Stimulated activated CD8-positive, alpha-beta memory T cell treated with anti-CD3 and anti-CD28 coated beads, Interleukin-15, amount 100 ng/mL, for 48 hours (primary cell): ENCODE measurements at places on chromosomes 4 and X.

- DNase-seq: no peak
These were observed 26.0 kb downstream of the AIFM1 start for GRCh38 chrX:130139474-130140201.

- no peak for DNase-seq
These were observed 459.5 kb downstream of the GASK1B start for GRCh38 chr4:157713342-157713741.

GRCh38 chrX:144901521-144901920 is 345.8 kb upstream of the SPANXN1 start:
- DNase-seq: no peak

DNA sequence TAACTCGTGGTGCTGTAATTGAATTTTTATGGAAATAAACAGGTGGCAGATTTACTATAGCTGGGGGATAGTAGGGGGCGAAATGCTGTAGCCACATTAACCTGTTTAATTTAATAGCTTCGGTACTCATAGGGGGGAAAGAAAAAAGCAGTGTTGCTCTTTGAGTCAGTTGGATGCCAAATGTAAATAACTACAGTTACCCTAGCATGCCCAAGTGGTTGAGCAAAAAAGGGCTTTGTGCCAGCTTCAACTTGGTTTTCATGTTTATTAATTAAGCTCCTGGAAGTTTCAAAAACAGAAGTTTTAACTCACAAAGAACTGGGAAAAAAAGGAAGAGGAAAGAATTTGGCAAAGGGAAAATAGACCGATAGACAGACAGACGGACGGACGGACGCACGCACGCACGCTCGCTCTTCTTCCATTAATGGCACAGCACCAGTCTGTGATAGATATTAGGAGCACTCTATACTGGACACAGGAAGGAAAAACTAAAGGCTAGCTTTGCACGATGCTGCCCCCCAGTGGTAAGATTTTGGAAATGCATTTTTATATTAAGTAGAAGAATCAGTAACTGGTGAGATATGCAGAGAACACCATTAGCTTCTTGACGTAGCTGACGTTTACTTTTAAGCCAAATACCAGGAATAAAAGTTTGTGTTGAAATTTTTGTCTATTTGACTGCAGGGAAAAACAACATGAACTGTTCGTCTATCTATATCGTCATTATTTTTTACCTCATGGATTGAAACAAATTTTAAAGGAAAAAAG is 151.8 kb downstream of the SLC7A11 start:
- no peak for DNase-seq

DNA sequence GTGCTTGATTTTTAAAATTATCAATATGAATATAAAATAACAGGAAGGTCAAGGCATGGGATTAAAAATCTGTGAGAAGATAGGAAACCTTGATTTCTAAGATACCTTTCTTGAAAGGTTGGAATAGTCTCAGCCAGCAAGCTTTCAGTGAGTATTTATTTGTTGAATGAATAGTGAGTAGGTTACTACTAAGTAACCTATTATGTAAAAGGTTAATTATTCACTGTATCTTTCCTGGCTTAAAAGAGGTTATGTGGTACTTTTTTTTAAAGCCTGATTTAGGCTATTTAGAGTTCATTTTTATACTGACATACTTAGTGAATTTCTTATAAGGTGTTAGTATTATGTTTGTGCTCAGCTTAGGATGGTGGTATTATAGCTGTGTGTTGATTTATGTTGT is 123.5 kb downstream of the PTPN13 start:
- no peak for DNase-seq

DNA sequence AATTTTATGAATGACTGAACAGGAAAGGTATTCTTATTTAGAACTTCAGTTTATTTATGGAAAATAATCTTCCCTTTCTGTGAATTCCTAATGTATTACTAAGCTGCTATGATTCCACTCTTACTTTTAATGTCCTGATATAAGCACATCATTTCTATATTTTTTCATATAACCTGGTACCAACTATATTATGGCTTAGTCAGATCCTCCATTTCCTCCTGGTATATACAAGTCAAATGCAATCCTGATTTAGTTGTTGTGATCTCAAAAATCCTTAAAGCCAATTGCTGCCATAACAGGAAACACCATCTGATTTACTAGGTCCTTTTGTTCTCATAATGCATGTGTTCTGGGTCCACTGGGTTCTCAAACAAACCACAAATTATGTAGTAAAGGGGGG is 26.8 kb downstream of the TRMT2B start:
- no peak for DNase-seq

- DNase-seq: no peak
These were observed 601.4 kb upstream of the AADAT start for GRCh38 chr4:170691168-170691567.

DNA sequence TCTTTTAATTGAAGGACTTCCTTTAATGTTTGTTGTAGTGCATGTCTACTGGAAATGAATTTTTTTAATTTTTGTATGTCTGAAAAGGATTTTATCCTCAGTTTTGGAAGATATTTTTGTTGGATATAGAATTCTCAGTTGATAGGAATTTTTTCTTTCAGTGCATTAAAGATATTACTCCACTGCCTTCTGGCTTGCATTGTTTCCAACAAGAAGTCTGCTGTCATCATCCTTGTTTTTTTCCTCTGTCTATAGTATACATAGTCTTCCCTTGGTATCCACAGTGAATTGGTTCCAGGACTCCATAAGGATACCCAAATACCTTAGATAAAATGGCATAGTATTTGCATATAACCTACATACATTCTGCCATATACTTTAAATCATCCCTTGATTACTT is 33.5 kb downstream of the SCD5 start:
- DNase-seq: no peak

GRCh38 chrX:127570276-127570675 is 481.9 kb downstream of the ACTRT1 start:
- DNase-seq: no peak

GRCh38 chr4:86757468-86757867 is 91.7 kb downstream of the SLC10A6 start:
- no peak for DNase-seq

- DNase-seq: no peak
These were observed 161.2 kb upstream of the SPRY1 start for GRCh38 chr4:123235431-123235830.

DNA sequence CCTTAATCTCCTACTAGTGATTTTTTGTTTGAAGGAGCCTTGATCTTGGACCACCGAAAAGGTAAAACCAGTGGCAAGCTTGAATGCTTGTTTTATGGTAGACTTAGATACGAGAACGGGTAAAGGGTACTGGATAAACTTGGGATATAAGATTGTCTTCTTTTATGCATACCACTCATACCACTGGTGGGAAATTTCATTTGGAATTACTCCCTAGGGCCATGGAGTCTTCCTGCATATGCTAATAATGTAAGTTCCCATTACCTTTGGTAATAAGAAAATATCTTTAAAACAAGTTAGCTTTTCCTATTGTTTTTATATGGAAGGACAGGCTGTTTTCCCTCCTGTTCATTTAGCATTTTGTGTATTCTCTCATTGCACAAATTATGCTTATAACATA is 11.7 kb downstream of the SMARCAD1 start:
- no peak for DNase-seq

DNA sequence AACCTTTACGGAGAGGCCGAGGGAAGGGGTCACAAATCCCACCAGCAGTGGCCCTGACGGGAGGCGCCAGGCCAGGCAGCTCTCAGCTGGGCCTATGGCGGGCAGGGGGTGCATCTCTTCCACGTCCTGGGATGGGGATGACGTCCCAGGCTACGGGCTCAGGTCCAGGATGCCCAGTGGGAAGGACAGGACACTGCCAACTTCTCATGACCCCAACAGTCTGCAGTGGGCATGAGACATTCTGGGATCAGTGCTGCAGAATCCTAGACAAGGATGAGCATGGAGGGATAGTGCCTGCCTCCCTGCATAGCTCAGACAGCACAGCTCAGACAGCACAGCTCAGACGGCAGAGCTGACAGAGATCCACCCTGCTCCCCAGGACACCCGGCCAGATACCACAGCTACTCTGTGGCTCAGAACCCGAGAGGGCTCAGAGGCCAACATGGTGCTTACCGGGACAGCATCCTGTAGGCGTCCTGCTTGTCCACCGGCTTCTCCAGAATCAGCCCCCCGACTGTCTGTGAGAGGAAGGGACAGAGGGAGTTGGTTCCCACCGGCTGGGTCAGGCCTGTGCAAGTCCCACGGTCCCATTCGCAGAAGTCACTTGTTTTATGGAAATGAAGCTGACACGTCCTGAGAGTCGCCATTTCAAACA is 17.3 kb downstream of the ASMTL start:
- no peak for DNase-seq

DNA sequence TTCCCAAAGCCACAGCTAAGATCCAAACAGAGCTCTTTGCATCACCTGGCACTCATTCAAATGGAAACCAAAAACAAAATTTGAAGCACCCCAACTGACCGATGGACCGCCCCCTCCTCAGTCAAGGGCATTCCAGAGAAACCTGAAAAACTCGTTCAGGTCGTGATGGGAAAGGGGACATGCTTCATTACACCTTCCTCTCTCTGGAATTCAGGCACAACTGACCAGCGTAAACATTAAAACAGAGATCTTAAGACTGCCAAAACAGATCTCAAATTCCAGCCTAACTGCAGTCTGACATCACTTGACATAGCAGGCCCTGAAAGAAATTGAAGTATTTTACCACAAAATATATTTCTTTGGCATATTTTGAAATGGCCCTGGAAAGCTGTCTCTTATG is 28.5 kb downstream of the PTTG2 start:
- DNase-seq: no peak

DNA sequence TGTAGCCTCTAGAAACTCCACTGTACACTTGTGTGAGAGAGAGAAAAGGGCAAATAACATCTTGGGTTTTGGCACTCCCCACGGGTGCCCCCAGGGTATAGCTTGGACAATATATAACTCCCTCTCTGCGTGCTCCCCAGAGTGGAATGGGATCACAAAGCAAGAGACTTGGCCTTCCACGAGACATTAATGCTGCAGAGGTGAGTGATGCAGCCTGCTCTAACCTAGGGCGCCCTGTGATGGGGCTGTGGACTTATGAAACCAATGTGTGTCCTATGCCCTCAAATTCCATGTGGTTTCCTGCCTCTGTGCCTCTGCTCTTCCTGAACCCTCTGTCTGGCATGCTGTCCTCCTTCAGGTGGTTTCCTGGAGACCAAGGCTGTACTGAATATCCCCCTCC is 22.0 kb upstream of the FAM9C start:
- no peak for DNase-seq

- no peak for DNase-seq
These were observed 83.4 kb upstream of the FAM47B start for GRCh38 chrX:34859191-34859590.

DNA sequence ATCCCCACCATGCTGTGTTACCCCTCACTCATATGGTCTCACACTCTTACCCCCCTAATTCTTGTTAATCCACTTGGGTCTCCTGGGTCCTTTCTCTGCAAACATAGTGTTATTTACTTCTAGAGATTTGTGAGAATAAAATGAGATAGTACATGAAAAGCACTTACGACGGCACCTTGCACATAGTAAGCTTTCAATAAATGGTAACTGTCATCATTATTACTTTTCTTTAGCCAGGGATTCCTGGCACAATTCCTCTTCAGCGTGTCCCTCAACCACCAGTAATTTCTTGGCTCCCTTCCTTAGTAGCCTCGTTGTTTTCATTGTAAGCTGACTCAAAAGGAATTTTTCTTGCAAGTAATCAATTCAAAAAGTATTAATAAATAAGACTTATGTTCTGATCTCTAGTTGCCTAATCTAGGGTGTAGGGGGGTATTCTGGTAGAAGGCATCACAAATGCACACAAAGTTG is 30.1 kb upstream of the RBMX start:
- no peak for DNase-seq

DNA sequence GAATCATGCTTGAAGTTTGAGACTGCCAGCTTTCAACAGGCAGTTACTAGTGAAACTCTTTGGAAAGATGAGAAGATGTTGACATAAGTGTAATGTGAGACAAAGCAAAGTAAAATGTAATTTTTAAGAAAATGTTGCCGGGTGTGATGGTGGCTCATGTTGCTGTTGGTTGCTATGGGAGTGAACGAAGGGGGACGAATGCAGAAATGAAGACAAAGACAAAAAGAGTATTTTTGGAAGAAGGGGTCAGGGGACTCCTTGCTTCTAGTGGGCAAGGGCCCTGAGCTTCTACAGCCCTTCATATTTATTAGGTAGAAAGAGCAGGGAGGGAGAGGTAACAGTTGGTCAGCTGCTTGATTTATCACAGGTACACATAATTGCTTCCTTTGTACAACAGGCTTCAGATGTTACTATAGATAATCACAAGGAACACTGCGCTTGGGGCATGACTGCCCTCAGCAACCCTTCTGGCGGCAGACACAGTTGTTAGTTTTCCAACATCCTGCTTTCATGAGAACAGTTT is 11.9 kb upstream of the UGDH start:
- no peak for DNase-seq

DNA sequence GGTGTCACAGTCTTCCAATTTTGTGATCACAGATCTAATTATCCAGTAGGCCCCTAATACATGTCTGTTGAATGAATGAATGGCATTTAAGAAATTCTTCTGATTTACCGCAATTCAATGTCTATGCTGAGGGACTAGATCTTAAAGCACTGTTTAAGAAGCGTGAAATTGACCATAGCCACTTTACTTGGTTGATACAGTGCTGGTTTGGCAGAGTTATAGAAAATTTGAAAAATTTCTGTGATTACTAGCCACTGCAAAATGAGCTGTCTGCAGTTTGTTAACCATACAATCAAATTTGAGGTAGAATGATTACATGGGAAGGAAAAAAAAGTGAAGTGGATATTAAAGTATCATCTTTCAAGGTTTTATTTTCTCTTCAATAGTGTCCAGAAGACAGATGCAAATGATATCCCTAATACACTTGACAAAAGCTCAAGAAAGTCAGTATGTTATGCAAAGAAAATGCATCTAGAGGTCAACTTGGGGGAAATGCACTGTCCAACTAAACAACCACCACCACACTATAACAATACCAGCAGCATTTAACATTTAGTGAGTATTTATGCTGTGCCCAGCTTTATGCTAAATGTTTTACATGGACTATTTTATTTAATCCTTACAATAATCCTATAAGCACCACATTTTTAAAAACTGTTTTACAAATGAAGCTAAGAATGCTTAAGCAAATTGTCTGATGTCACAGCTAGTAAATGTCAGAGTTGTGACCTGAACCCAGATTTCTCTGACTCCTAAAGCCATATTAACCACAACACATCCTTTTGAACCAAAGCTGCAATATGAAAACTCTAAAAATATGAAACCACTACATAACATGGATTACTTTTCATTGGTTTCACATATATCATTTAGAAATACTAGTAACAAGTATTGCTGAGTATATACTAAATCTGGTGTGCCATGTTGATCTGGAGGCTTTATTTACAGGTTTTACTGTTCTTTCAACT is 217.9 kb upstream of the MAB21L2 start:
- no peak for DNase-seq

DNA sequence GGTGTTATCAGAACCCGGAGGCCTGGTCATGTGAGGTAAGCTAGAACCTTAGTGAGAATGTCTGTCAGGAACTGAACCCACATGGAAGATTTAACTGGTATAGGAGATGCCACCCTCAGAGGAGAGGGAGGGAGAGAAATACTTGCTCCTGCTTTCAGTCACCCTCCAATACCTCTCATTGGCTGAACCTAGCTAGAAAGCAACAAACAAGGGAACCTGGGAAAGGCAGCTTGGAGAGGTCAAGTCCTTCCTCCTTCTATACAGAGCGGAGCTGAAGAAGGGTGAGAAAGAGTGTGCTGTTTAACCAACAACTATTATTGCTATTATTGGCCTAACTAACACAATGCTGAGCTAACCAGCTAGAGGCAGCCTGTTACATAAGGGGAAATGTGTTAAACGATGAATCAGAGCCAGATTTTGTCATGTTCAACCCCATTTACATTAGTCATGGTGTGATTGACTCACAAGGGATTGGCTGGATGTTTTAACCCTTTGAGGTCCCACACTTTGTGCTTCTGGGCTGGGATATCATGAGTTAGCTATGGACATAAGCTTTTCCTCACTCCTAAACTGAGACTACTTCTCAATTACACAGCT is 96.5 kb upstream of the ESX1 start:
- DNase-seq: no peak
